ENCODE measurements at places on chromosomes 12 and 14.

GRCh38 chr14:24084440-24084839 lies 9.7 kb upstream of the PCK2 start:
- no peak for DNase-seq

DNA sequence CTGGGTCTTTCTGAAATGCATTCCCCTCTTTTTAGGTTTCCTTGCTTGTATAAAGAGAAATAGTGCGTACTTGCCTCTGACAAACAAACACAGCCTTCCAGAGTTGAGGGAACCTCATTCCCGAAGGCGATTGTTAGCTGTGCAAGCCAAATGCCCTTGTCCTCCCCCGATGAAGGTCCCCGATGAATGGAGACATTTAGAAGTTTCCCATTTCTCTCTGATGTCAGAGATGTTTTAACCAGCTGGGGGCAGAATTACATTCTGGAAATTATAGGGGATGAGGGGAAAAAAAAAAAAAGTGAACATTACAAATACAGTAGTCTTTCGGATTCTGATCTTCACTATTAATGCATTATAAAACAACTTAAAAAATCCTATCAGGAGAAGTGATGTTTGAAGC lies 366.8 kb downstream of the VRK1 start:
- DNase-seq, result no peak

DNA sequence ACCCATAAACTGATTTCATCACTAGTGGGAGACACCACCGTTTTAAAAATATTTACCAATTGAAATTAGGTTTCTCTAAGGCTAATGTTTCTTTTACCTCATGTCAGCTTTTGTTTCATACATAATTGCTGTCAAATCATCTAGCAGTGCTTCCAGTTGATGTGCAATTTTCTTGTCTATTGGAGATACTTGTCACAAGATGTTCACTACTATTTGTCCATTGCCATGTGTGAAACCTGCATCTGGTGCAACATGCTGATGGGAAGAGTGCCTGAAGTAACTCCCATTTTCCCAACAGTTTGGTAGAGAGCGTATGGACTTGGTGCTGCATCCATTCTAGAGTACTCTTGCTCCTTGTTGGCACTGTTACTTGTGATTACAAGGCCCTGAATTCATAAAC lies 9.7 kb downstream of the XPOT start:
- DNase-seq, result no peak

DNA sequence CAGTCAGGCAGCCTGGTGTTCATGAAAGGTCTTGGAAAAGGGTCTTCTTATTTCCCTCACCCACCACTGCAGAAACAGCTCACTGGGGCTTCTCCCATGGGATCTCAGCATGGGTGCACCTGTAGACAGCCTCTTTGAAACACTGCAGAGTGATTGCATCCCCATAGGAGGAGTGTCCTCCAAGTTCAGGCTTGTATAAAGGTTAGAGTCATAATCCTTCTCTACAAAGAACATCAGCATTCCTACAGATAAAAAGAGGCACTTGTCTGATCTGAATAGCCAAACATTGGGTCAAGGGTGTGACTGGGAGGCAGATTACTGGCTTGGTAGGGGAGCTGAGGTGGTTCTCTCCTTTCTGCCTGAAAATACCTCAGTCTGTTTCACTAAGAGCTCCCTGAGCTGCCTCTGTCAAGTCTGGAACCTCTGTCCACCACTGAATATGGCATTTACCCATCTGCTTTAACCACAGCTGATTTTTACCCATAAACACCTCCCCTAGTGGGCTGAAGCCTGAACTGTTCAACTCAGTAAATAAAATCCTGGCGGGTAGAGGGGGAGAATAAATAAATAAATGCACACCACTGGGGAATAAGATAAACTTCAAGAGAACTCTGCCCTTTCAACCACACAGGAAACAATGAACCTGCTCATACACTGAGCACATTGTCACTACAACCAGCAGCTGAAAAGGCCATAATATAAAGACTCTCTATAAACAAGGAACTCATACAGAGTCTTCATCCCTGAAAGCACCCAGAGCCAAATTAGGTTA lies 120.7 kb upstream of the SCAF11 start:
- DNase-seq, result no peak

GRCh38 chr14:101791919-101792572 lies 30.5 kb downstream of the PPP2R5C start:
- no peak for DNase-seq

GRCh38 chr14:81264671-81265070 lies 43.9 kb upstream of the GTF2A1 start:
- no peak for DNase-seq

GRCh38 chr14:34605461-34605860 lies 24.5 kb downstream of the SNX6 start:
- no peak for DNase-seq

DNA sequence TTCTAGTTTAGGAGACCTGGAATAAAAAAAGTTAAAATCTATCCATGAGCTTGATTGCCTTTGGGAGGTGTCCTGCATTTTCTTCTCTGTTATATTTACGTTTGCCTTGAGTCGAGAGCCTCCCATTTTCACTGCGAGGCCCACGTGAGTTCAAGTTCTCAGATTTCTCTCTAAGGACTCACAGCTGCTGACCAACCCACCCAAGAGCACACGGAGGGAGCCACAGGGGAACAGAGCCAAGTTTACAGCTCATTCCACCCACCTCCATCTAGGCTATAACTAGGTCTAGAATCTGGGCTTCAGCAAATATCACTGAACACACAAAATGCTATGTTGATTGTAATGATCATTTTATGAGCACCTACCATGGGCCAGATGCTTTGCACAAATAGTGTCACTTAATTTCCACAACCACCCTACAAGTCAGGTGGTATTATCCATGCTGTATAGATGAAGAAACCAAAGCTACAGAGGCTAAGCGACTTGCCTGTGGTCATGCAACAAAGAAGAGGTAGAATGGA lies 16.7 kb downstream of the ALDH1L2 start:
- no peak for DNase-seq

DNA sequence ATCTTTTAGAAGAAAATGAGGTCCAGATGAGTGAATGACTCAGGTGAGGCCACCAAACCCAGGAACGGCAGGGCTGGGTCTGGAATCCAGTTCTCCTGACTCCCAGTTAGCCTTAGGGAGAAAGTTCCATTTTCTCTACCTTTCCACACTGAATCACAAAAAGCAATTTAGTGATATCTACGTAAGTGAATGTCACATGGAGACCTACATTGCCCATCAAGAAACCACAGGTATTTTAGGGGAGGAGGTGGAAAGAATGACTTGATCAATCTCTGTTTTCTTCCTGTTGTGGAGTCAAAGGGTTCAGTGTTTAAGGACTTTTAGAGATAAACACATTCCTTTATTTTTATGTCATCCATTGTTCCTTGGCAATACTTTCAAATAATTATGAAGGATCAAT lies 106.9 kb upstream of the PTPRB start:
- DNase-seq, result no peak

DNA sequence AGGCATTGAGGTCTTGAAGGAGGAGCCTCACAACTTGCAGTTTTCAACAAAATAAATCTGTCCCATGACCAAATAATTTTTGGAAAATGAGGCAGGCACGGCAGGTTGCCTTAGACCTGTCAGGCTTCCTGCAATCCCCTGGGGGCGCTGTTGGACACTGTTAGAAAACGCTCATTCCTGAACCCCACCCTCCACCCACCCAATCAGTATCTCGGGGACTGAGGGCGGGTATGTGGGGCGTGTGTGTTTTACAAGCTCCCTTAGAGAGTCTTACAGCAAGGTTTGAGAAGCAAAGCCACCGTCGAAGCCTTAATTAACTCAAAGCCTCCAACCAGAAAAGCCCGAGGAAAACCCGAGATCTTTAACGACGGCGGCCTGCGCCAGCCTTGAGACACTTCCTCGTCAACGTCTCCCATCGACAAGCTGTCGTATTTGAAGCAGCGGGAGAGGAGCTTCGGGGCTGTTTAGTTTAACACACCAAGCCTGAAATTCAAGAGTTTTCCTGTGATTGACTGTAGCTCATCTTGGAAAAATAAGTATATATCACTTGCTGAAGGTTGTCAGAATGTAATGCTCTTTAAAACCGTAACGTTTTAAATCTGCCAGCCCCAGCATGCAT lies 123.0 kb downstream of the GLT1D1 start:
- no peak for DNase-seq

- DNase-seq, result no peak
Observed at GRCh38 chr12:109736552-109737108, 23.0 kb downstream of the FAM222A start.

- DNase-seq, result no peak
Observed at GRCh38 chr14:98858158-98858557, 413.8 kb downstream of the BCL11B start.

GRCh38 chr12:25283006-25283405 lies 32.3 kb upstream of the KRAS start:
- DNase-seq, result no peak

DNA sequence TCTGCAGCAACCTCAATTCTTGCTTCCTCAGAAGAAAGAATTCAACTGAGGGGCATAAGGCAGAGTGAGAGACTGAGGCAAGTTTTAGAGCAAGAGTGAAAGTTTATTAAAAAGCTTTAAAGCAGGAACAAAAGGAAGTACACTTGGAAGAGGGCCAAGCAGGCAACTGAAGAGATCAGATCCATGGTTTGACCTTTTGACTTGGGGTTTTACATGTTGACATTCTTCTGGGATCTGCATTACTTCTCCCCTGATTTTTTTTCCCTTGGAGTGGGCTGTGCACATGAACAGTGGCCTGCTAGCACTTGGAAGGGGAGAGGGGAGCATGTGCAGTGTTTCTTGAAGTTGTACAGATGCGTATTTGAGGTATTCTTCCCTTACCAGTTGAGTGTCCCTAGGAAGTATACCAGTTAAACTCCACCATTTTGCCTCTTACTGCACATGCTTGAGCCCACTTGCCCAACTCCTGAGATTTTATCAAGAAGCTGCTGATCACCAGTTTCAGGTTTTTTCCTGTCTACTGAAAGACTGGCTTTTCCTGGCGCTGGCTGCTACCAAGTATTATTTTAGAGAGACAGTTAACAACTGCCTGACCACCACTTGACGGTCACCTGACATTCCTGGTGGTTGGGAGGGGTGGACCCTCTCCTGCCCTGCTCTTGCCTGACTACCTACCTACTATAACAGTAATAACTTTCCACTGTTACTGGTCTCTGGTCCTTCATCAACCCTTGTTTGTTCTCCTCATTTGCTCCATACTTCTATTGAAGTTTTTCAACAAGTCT lies 26.0 kb upstream of the TMTC2 start:
- DNase-seq, result no peak

GRCh38 chr14:60363687-60364086 lies 114.7 kb downstream of the PPM1A start:
- DNase-seq, result no peak

DNA sequence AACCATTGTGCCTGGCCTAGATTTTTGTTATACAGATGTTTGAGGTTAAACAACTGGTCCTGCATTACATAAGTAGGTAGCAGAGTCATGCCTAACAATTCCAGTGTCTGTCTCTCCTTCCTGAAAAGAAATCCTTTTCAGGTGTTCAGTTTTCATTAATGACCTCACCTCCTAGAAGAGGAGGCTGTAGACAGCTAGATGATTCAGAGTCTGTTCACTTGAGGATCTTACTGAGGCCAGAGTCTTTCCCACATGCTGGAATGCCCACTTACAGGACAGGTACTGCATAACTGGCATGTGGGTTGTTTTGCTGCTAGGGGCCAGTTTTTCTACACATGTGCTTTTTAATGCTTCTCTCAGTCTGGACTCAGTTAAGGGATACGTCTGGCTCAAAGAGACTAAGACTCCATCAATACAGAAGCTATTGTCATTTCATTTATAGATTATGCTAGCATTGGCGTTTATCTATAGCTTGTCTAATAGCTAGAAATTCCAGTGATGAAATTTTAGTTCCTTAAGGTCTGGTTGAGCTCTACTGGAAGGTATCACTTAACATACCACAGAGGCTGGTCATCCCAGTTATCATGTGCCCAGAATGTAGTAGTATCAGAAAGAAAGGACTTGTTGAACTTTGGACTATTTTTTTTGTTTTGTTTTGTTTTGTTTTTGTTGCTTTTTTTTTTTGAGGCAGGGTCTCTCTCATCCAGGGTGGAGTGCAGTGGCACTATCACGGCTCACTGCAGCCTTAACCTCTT lies 206.4 kb downstream of the ERC1 start:
- no peak for DNase-seq

DNA sequence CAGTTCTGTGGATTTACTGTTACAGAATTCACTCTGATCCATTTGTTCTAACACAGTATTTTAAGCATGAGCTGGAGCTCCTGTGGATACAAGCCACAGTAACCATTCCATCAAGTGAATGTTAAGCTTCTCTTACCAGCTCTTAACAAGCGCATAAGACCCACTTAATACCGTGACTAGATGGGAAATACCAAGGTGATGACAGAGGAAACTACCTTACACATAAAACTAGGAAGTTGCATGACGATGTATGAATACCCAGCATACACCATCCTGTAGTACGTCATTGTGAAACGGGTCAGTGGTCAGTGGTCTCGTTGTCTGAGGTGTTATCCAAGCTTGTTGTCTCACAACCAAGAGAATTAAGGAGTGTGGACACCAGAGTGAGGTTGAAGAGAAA lies 2.0 kb upstream of the GALC start:
- no peak for DNase-seq

GRCh38 chr14:76687611-76688382 lies 73.5 kb upstream of the VASH1 start:
- no peak for DNase-seq

DNA sequence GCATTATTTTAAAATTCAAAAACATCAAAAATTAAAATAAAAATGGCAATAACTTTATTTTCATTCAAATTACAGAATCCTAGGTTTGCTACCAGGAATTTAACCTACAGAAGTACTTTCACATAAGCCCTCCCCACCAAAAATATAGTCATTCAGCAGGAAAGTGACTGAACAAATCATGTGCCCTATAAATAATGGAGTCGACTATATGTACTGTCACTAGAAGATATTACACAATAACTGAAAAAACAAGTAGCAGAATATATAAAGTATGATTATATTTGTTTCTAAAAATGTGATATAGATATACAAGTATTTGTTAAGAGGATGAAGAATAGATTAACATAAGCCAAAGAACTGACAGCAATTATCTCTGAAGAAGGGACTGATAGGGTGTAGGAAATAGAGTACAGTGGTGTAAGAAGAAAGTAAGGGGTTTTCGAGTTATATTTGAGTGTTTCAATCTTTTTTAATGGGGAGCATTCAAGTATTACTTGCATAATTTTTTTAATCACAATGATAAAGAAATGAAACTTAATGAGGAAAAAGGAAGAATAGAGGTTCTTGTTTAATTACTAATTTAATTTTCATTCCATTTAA lies 7.9 kb downstream of the C2CD5 start:
- no peak for DNase-seq

DNA sequence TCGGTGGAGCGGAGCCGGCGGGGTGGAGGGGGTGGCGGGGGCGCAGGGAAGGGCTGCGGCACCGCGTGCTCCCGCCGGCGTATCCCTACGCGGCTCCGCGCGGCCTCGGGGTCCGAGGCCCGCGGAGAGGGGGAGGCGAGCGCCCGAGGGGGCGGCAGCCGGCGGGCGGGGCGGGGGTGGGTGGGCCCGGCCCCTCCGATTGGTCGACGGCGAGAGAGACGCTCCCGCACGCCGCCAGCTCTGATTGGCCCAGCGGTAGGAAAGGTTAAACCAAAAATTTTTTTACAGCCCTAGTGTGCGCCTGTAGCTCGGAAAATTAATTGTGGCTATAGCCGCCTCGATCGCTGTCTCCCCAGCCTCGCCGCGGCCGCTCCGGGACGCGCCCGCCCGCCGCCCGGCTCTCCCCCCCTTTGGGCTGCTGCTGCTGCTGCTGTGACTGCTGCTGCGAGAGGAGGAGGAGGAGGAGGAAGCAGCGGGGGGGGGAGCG lies at the start of gene FOXG1:
Gene FOXG1, plus strand, starts transcription at position 319 of the 487 bp plus-strand sequence. CDS start 493 bp downstream, outside the sequence.
- DNase-seq, result no peak

All from substantia nigra (tissue), 51 donors.